ELF-1 (cell line): ENCODE measurements at places on chromosomes 2 and 18.

- DNase-seq = no peak
Observed at GRCh38 chr2:138689705-138690104, 90.5 kb downstream of the NXPH2 start.

DNA sequence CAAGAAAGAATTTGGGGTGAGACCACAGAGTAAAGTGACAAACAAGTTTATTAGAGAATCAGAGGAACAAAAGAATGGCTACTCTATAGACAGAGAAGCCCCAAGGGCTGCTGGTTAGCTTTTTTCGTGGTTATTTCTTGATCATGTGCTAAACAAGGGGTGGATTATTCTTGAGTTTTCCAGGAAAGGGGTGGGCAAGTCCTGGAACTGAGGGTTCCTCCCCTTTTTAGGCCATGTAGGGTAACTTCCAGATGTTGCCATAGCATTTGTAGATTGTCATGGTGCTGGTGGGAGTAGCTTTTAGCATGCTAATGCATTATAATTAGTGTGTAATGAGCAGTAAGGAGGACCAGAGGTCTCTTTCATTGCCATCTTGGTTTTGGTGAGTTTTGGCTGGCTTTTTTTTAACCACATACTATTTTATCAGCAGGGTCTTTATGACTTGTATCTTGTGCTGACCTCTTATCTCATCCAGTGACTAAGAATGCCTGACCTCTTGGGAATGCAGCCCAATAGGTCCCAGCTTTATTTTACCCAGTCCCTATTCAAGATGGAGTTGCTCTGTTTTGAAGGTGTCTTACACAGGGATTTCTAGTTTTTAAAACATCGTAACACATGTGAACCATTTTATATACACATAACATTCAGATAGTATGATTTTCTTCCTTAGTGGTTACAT, 77.8 kb downstream of the MYO1B start:
- DNase-seq = peak; percentile 35

DNA sequence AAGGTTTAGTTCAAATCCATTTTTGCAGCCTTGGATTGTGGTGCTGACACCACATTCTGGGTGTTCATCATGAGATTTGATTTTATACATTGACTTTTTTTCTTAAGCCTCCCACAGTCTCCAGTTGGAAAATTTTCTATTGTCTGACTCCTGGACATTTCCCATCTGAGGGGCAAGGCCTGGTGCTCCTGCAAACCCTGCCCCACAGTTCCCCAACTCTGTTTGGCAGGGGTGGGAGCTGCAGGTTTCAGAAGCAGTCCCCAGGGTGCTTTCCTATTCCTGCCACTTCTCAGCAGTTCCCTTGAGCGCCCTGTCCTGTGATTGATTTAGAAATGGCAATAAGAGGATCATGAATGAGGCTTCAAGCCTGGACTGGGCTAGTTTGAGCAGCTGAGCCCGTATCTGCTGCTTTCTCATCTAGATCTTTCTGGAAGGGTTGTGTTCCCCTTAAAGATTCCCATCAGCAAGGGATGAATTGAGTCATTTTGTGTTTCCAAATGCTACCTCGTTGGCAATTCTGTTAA, 77.0 kb downstream of the CIB4 start:
- no peak for DNase-seq

DNA sequence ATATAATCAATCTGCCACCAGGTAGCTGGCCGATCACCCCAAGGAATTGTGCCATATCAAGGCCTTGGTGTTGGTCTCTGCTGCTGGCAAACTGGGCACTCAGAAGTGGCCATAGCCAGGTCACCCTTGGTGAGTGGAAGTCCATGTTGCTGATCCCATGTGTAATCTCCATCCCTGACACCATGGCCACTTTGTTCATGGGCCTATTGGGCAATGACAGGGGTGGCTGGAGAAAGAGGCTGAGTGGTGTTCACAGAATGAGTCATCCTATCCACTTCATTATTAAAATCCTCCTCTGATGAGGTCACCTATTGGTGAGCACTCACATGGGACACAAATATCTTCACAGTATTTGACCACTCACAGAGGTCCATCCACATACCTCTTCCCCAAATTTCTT, 26.7 kb upstream of the CD226 start:
- DNase-seq = no peak

- no peak for DNase-seq
Observed at GRCh38 chr2:99386011-99386410, 48.8 kb downstream of the EIF5B start.

GRCh38 chr18:45865466-45865865, 40.0 kb downstream of the SIGLEC15 start:
- no peak for DNase-seq

GRCh38 chr2:128456281-128456680, 137.6 kb upstream of the HS6ST1 start:
- no peak for DNase-seq

DNA sequence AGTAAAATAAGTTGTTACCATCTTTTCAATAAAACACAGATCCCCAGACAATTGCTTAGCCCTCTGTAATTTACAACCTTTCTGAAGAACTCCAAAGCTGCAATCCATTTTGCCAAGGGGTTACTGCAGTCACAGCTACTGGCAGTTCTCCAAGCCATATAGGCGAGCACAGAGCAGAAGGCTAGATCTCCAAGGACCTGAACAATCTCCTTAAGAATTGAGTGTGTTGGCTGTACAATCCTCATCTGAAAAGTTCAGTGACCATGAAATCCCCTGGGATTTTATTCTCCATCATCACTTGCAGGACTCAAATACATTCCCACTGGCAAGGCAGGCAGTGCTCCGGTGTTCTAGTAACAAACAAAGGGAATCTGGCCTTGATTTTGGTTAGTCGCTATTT, 103.9 kb upstream of the LRP1B start:
- no peak for DNase-seq

DNA sequence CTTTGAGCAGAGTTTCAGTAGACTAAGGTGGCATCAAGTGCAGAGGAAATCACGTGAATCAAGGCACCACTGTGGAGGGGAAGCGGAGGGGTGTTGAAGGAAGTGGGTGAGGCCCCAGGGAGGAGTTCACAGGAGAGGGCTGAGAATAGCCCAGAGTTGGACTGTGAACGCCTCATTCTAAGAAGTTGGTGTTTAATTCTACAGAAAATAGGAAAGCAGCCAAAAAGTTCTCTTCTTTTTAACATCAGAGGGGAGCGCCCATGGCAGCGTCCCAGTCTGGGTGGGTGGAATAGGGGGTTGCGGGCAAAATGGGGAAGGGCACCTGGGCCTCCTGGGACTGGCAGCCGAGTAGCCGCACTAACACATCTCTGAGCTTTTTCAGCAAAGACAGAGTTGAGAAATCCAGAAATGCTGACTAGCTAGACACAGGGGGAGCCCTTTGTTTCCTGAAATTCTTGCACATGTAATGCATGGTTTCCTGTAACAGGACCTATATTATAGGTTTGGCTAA, 97.0 kb downstream of the NEB start:
- DNase-seq = no peak
